ENCODE measurements at places on chromosomes 11 and 22. TPM values are rescaled to one million over a fixed set of nuclear protein-coding genes. Genes with fewer than 3 reads are reported as not detected.

The DGCR8 gene
- total RNA-seq = 27.1 TPM

DNA sequence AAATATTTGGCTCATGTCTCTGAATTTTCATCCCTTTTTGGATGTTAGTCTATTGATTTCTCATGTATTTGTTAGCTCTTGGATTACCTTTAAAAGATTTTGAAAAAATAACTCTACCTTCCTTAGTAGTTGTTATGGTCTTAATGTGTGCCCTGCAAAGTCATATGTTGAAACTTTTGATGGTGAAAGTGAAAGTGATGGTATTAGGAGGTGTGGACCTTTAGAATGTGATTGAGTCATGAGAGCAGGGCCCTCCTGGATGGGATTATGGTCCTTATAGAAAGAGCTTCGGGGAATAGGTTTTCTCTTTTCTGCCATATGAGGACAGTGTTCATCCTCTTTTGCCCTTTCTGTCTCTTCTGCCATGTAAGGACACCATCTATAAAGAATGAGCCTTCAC lies 33.6 kb upstream of the MPPED2 start:
- H3K4me1 ChIP-seq = no peaks in the 10 kb centered on the region
- no peak overlapping the region for H3K27ac ChIP-seq
- H3K4me3 ChIP-seq = no peak overlapping the region
- no peaks in the 10 kb centered on the region for H3K36me3 ChIP-seq

DNA sequence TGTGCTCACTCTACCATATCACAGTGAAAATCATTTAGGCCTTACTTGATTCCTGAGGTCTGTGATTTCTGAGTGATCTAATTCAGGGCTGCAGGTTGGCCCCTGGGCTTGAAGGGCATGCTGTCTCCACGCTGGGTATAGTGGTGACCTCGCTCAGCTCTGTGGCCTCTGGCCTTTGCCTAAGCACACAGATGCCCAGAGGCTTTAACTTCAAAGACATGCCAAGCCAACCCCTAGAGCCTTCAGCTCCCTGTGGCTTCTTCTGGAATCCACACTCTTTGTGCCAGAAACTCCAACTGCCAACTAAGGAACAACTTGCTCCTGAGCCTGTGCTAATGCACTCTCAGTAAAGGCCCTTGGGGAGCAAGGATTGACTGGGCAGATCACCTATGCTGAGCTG lies 232.6 kb upstream of the MPPED2 start:
- no peak overlapping the region for H3K4me3 ChIP-seq
- no peaks in the 10 kb centered on the region for H3K36me3 ChIP-seq
- H3K4me1 ChIP-seq = no peaks in the 10 kb centered on the region
- no peak for DNase-seq
- H3K27me3 ChIP-seq = no peaks in the 10 kb centered on the region

GRCh38 chr11:44529895-44530412 lies 35.5 kb upstream of the CD82 start:
- peaks cover 2% of the 10 kb centered on the region for H3K27me3 ChIP-seq
- no peak for DNase-seq
- no peak overlapping the region for H3K4me3 ChIP-seq
- peak overlapping the region; percentile 35 for H3K27ac ChIP-seq
- H3K36me3 ChIP-seq = no peaks in the 10 kb centered on the region

DNA sequence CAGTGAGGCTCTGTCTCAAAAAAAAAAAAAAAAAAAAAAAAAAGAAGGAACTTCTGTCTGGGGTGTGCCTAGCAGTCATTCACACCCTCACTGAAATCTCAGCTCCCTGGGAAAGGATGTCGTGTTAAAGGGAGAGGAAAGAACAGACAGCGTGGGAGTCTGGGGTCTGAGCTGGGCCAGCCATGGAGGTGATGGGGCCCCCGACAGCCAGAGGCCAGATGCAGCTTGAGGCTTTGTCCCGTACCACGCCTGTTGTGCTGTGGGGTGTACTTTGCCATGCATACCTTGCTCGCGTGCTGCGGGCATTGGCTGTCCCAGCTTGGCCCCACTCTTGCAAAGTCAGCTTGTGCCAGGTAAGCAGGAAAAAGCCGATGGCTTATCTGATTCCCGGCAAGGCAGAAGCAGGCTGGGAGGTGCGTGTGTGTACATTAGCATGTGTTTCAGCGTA lies 4.6 kb downstream of the SYT12 start:
- peaks cover 46% of the 10 kb centered on the region for H3K27me3 ChIP-seq
- DNase-seq = no peak
- peaks cover 9% of the 10 kb centered on the region for H3K4me1 ChIP-seq
- H3K4me3 ChIP-seq = no peak overlapping the region
- no peaks in the 10 kb centered on the region for H3K36me3 ChIP-seq
- H3K27ac ChIP-seq = no peak overlapping the region

The TRIM66 gene
- total RNA-seq = 3.8 TPM

GRCh38 chr11:70139785-70140410 lies 61.8 kb downstream of the ANO1 start:
- H3K4me3 ChIP-seq = no peak overlapping the region
- H3K27ac ChIP-seq = no peak overlapping the region
- H3K27me3 ChIP-seq = peaks cover 31% of the 10 kb centered on the region
- H3K36me3 ChIP-seq = no peaks in the 10 kb centered on the region
- H3K4me1 ChIP-seq = peaks cover 29% of the 10 kb centered on the region
- no peak for DNase-seq

The SLC25A45 gene
- total RNA-seq = 5.0 TPM

Measured in muscle of leg (tissue), 16 donors.